Epithelial cell of proximal tubule (primary cell): ENCODE measurements at places on chromosomes 2 and 18.

DNA sequence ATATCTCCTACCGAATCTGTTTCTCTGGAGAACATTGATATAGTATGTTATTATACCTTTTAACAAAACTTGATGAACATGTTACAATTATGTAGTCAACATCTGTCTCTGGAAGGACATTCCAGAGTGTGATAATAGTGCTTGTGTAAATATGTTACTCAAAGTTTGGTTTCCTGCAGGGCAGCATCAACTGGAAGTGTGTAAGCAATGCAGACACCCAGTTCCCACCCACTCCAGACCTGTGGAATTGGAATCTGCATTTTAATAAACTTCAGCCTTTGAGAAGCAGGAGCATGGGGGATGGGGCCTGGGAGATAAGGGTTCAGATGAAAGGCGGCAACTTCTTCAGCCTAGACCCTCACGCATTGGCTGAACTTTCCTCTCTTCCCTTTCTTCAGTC, 398.9 kb downstream of the RND3 start:
- DNase-seq = no peak

- no peak for DNase-seq
Measured at GRCh38 chr18:51891876-51892275, 448.1 kb upstream of the DCC start.

GRCh38 chr2:168565112-168565511, 109.0 kb downstream of the CERS6 start:
- no peak for DNase-seq

DNA sequence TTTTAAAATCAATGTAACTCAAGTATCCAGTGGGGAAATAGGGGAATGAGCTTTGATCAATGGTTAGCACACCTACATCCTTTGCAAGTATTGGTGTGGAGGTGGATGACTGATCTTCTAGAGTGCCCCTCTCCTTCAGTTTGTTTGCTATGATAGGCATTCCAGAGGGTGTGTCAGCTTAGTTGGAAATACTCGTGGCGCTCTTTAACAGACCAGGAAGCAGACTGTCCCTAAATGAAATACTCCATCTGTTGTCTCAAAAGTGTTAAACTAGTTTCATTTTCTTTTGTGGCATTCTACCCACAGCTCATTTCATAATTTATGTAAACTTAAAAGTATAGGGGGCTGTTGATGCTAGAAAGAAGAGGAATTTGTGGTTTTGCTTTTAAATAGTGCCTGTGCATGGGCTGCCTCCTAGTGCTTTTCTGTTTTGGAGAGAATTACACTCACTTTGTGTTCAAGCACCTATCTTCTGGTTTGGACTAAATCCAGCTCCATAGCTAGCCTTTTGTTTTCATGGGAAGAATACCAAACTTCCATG, 66.2 kb downstream of the STAT1 start:
- no peak for DNase-seq

DNA sequence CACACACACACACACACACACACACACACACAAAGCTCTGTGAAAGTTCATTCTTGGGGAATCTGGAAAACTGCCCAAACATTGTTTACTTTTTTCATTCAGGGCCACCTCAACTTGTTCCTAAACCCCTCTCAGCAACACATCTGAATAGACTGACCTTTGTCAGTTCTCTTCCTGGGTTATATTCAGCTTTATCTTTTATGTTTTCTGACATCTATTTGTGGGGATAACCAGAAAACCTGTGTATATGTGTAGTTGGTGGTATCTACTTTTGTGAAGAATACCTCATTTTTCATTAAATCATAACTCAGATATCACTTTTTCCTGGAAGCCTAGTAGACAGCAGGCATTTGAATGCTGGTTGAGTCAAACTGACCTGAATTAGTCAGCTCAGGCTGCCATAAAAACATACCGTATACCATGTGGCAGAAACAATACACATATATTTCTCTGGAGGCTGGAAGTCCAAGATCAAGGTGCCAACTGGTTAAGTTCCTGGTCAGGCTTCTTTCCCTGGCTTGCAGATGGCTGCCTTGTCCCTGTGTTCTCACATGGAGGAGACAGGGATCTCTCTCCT, 11.0 kb upstream of the RNF144A start:
- DNase-seq = no peak

DNA sequence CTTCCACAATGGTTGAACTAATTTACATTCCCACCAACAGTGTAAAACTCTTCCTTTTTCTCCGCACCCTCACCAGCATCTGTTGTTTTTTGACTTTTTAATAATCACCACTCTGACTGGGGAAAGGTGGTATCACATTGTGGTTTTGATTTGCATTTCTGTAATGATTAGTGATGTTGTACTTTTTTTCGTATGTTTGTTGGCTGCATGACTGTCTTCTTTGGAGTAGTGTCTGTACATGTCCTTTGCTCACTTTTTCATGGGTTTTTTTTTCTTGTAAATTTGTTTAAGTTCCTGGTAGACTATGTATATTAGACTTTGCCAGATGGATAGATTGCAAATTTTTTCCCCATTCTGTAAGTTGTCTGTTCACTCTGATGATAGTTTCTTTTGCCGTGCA, 574.8 kb downstream of the KCNJ3 start:
- DNase-seq = no peak

GRCh38 chr2:232490221-232491138, 2.8 kb upstream of the ECEL1 start:
- DNase-seq = no peak
